ENCODE measurements at places on chromosomes 7 and 10.

GRCh38 chr10:117241541-117242462 is 888 bp downstream of the SLC18A2 start:
- H3K4me3 ChIP-seq = peak overlapping the region; percentile 39
- peaks cover 35% of the 10 kb centered on the region for H3K27me3 ChIP-seq
- no peak for ATAC-seq
- peaks cover 4% of the 10 kb centered on the region for H3K4me1 ChIP-seq
- H3K36me3 ChIP-seq = no peaks in the 10 kb centered on the region

DNA sequence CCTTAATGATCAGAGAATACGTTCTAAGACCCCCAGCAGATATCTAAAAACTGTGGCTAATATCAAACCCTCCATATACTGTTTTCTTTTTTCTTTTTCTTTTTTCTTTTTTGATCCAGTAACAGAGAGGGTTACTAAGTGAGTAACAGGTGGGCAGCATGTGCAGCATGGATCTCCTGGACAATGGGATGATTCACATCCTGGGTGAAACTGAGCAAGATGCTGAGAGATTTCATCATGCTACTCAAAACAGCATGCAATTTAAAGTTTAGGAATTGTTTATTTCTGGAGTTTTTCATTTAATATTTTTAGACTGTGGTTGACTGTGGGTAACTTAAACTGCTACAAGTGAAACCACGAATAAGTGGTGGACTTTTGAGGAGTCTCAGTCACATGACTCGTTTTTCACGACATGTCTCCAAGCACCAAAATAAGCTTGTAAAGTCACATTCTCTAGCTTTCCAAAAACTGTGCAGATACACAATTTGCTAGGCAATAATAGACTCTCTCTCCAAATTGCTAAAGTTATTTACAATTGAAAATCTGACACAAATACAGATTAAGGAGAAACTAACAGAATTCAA is 716.2 kb downstream of the NXPH1 start:
- no peak overlapping the region for H3K4me3 ChIP-seq
- H3K27ac ChIP-seq = no peak overlapping the region

- no peak overlapping the region for H3K4me3 ChIP-seq
- H3K27ac ChIP-seq = no peak overlapping the region
- ATAC-seq = no peak
- H3K27me3 ChIP-seq = no peaks in the 10 kb centered on the region
Observed at GRCh38 chr7:136914016-136914415, 45.6 kb downstream of the CHRM2 start.

DNA sequence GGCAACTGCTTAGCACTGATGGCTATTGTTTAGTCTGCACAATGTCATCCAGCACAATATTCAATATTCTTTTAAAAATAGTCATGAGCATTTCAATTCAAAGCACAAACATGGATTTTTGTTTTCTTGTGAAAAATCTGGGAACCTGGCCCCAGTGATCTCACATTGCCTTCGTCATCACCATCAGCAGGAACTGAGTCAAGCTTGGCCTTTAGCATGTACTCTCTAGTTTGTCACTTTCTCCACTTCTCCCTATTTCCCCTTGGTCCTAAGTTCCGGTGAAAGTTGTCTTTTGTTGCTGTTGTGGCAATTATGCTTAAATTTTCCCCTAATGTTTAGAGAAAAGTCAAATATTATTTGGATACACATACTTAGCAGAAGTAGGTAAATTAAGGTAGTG is 252.9 kb upstream of the SORCS1 start:
- no peaks in the 10 kb centered on the region for H3K4me1 ChIP-seq
- H3K4me3 ChIP-seq = no peak overlapping the region
- ATAC-seq = no peak
- H3K27ac ChIP-seq = no peak overlapping the region

DNA sequence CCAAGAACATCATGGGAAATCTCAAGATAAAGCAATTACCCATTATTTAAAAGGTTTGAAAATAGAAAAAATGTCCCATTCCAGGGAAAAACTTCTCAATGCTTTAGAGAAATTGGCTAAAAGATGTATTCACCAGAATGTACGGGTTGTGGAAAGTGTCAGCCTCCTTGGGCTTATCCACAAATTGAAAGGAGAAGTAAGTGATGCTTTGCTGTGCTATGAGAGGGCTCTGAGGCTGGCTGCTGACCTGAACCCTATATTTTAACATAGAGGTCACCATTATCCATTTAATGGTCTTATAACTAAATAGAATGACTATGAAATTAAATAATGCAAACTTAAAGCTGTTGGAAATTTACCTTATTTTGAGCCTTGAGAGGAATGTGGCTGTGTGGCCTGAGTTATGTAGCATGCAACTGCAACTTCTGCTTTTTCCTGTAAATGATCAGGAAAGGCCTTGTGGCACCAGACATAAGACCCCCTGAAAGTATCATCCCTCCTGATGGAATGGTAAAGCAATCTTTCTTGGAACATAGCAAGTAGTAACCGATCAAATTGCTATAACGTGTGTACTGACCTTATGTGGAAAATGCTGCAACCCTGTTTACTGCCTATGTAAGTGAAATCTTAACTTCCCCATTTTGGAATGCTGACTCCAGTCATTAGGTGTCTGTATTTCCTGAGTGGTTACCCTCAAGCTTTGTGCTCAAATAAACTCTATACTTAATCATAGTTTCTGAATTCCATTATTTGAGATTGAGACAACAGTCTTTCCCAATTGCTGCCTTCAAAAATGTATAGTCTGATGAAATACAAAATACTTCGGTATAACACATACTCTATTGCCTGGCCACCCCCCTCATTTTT is 6.9 kb downstream of the IFIT1B start:
- ATAC-seq = no peak
- no peaks in the 10 kb centered on the region for H3K4me1 ChIP-seq
- H3K36me3 ChIP-seq = no peaks in the 10 kb centered on the region
- H3K4me3 ChIP-seq = no peak overlapping the region
- no peak overlapping the region for H3K27ac ChIP-seq

DNA sequence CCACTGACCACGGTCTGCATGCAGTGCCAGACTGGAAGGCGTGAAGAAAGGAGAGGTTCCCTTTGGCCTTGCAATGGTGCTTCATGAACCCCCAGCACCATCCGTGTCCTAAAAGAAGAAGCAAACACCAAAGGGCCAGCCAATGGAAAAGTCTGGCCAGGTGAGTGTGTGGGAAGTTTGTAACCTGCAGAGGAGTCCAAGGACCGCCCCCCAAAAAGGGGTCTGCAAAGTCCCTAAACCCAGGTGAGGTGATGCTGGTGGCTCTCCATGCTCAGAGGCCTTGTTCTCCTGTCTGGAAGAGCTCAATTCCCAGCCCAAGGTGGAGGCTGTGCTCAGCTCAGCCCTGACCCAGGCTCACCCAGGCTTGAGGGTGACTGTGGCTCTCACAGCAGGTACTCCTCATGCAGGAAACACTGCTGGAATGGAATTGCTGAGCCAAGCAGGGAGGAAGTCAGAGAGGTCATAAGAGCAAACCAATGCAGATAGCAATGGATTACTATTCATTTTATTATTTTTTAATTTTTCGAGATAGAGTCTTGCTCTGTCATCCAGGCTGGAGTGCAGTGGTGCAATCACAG is 52.4 kb upstream of the NANOS1 start:
- no peak for ATAC-seq
- no peaks in the 10 kb centered on the region for H3K4me1 ChIP-seq
- no peaks in the 10 kb centered on the region for H3K36me3 ChIP-seq
- no peak overlapping the region for H3K27ac ChIP-seq
- H3K4me3 ChIP-seq = no peak overlapping the region

Measured in activated T-helper 17 cell treated with anti-CD3 and anti-CD28 coated beads, Interleukin-2, amount 50 U/mL, for 72 hours (primary cell).